Activated CD8-positive, alpha-beta memory T cell treated with anti-CD3 and anti-CD28 coated beads, Interleukin-2, amount 50 U/mL, for 48 hours (primary cell): ENCODE measurements at places on chromosomes 12 and 14.

- no peak for DNase-seq
These were observed 280.0 kb downstream of the LRIG3 start for GRCh38 chr12:58640314-58640713.

GRCh38 chr14:70052990-70053389 is 135.8 kb downstream of the SLC8A3 start:
- DNase-seq: no peak

- no peak for DNase-seq
These were observed 148.4 kb upstream of the SYT10 start for GRCh38 chr12:33587784-33588712.

- no peak for DNase-seq
These were observed 87.8 kb downstream of the BBS10 start for GRCh38 chr12:76260390-76260748.

DNA sequence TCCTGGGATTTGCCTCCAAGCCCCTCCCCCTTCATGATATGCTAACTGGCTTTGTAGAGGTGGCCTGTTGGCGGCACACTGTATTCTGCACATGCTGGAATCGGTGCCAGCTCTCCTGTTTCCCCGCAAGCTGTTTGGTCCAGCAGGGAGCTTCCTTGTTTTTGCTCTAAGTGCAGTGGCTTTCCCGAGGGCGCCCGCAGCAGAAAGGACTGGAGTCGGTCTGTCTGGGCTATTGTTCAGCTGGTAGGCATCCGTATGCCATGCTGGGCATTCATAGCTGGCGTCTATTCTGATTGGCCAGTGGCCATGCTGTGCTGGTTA is 88.9 kb upstream of the MED13L start:
- DNase-seq: no peak

DNA sequence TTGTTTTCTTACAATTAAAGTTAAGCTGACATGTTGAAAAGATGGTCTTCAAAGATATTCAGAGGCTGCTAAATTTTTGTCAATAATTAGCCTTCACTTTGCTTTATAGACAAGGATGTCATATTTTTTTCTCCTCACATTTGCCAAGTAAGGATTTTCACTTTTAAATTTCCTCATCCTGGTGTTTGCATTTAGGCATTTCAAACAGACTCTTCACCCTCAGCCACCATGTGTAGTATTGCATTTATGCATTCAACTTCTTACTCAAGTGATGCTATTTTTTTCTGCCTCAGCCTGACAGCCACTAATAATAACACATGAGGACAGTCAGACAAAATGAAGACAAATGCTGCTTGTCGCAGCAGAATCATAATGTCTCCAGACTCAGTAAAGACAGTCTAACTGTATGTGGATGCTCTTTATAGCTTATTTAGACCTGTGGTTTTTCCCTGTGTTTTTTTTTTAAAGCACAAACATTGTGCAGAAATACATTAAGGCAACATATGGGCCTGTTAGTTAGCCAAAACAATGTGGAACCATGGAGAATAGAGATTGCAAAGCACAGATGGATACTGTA is 481.5 kb downstream of the NPAS3 start:
- no peak for DNase-seq

GRCh38 chr14:22835505-22835904 is 880 bp upstream of the MMP14 start:
- DNase-seq: no peak

DNA sequence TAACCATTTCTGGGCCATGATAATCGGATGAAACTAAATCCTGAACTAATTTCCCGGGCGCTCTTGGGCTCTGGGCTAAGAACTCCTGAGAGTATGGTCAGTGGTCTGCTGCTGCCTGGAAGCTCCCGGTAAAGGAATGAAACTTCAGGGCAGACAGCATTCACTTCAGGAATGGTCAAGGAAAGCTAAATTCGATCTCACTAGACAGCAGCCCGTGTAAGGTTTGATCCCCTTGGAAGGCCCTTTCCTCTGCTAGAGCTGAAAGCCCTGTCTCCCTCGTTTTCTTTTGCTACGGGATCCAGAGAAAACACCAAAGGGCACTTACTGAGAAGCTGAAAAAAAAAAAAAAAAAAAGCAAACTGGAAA is 680 bp downstream of the ASB8 start:
- no peak for DNase-seq

GRCh38 chr14:92348154-92348553 is 25.2 kb downstream of the SLC24A4 start:
- DNase-seq: no peak

GRCh38 chr12:93426412-93426805 is 15.3 kb downstream of the UBE2N start:
- DNase-seq: no peak

- no peak for DNase-seq
These were observed 16.1 kb downstream of the ACADS start for GRCh38 chr12:120741476-120742421.

GRCh38 chr12:15526033-15526432 is 203.7 kb downstream of the PTPRO start:
- DNase-seq: no peak

DNA sequence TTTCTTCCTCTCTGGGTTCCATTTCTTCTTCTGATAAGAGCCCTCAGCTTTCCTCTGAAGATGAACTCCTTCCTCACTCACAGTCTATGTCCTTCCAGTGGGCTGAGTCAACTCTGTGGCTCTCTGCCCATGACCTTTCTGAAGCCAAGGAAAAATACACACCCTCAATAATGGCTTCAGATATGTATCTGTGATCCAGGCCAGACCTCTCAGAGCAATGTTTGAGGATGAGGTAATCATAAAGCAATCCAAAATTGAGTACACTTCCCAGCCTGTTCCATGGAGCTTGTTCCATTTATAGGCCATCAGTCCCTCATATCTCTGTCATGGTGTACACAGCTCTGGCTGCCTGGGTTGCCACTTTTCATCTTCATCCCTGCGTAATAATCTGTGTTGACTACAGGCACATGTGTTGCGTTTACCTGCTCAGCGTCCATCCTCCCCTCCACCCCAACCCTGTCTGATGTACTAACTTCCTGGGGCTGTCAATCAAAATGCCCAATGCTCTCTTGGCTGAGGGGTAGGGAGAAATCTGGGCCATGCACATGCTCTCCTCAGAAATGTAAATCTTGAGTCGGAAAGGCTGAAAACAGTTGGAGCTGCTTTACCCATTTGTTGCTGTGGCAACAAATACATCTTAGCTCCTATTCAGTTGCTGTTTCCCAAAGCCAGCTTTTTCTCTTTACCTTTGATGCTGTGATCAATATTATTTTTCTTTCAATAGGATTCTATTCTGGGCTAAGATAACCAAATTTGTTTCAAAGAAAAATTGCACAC is 377.8 kb upstream of the TMEM132C start:
- DNase-seq: no peak

DNA sequence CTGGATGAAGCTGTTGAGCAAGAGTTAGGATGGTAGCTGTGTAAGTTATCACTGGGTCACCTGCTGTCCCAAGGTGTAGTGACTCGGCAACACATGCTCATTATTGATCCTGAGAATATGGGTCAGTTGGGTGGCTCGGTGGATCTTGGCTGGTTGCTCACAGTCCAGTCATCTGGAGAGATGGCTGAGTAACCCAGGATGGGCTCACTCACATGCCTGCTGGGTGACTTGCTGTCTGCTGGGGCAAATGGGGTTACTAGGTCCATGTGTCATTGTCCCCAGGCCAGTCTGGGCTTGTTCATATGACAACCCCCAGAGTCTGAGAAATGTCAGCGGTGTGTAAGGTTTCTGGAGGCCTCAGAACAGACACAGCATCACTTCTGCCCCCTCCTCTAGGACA is 69.5 kb downstream of the SLC15A4 start:
- no peak for DNase-seq

DNA sequence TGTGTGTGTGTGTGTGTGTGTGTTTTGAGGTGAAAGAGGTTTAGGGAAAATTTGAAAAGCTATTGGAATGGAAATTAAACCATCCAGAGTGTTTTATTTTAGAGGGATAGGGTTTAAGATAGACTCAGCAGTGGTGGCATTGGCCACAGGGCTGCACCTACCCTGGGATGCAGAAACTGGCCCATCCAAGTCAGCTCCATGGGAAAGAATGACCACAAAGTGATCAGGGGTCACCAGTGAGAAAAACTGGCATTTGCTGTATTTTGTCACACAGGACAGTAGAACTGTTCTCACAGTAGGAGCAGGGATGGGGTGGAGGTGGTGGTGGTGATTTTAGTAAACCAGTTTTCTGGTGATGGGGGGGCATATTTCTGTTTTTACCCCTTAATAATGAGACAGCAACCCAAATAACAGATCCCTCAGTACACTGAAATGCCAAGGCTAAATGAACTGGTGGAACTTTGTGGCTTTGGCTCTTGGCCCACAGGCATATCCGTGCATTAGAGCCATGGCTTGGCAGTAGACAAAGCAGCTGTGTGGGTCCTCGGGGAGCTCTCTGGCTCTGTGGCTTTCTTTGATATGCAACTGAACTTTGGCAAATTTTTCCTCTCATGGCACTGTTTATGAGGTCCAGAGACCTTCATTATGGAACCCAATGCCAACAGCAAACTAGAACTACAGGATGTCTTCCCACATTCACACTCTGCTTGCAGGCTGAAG is 348.3 kb downstream of the ZFP36L1 start:
- no peak for DNase-seq

DNA sequence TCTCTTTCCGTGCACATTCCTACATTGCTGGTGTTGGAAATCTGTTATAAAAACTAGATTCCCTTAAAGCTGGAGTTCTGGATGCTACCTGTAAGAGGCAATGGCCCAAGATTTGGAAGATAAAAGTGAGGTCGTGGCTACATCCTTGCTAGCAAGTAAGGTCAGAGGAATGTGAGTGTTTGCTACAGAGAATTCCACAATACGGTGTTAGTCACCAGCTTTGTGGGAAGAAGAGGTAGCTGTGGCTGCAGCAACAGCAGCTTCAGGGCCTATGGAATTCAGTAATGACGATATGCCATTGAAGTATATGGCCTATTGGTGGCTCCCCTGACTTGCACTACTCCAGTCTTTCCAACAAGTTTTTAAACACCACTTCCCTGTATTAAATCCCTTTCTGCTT is 227.7 kb upstream of the TMEM260 start:
- no peak for DNase-seq

- DNase-seq: no peak
These were observed 201.2 kb upstream of the DDHD1 start for GRCh38 chr14:53354336-53354735.

- no peak for DNase-seq
These were observed 12.3 kb upstream of the RPS6KL1 start for GRCh38 chr14:74935360-74935680.

DNA sequence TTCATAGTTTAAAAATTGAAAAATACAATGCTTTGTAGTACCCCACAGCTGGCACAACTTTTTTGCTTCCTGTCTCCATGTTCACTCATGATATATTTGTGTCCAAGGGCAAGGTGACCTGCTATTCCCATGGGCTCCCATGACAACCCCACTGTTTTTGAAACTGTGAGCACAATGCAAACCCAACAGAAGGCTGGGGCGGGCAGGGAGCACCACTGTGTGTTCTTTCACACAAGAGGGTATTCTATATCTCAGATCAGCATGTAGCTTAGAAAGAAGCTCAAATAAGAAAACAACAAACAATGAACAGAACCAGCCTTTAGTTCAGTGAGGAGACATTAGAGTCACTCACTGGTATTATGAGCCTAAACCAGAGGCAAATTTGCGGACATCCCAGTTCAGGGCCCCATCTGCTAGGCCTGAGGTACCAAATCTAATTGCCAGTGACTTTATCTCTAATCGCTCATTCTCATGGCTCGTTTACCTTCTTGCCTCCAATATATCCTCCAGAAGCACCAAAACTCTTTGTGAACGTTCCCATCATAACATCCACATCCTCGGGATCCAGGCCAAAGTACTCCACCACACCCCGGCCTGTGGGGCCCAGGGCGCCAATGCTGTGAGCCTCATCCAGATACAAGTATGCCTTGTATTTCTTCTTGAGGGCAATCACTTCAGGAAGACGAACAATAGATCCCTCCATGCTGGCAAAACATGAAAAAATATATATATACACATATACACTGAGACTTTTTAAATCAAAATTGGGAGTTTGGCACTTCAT is 56.4 kb upstream of the ISM2 start:
- DNase-seq: no peak

DNA sequence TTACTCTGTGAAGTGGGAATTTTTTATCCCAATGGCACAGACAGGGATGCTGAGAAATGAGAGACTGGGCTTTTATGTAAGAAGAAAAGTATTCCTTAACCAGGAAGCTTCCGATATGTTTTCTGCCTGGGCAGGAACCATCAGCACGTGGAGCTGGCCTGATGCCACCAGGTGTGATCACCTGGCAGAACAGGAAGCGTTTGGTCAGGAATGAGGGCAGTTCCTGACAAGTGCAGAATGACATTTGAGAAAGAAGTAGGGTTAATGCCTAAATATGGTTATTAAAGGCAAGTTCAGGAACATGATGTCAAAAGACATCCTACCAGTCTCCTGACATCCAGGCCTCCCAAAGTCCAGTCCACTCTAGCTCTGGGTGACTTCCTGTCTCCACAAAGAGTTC is 210.3 kb downstream of the NUAK1 start:
- DNase-seq: no peak

GRCh38 chr12:101642115-101643067 is 47.6 kb downstream of the MYBPC1 start:
- DNase-seq: no peak

GRCh38 chr12:5473076-5473782 is 41.3 kb downstream of the NTF3 start:
- no peak for DNase-seq

DNA sequence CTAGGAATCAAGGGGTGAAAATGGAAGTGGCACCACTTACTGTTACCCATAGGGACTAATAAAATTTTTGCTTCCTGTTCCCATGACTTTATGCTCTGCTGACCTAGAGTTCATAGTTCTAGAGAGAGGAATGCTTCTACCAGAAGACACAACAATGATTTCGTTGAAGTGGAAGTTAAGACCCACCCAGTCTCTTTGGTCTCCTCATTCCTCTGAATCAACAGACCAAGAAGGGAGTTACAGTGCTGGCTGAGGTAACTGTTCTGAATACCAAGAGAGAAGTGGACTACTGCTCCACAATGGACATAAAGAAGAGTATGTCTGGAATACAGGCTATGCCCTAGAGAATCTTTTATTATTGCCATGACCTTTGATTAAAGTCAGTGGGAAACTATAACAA is 23.5 kb upstream of the DYRK2 start:
- DNase-seq: no peak

GRCh38 chr12:128914908-128915563 is 61.8 kb downstream of the GLT1D1 start:
- DNase-seq: no peak
